ENCODE measurements at places on chromosomes 16 and 17.

DNA sequence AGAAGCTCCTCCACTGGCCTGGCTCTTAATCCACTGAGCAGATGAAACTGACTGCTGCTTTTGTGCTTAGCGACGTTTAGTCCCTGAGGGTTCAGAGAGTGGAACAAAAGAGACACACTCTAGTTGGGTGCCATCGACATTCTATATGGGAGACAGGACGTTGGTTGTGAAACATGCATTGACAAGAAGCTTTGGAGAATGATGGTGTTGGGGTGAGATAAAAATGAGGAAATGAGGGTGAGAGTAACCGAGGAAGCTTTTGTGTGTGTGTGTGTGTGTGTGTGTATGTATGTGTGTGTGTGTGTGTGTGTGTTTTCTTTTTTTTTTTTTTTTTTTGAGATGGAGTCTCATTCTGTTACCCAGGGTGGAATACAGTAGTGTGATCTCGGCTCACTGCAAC lies 89.5 kb downstream of the ABCC1 start:
- no peak for DNase-seq

DNA sequence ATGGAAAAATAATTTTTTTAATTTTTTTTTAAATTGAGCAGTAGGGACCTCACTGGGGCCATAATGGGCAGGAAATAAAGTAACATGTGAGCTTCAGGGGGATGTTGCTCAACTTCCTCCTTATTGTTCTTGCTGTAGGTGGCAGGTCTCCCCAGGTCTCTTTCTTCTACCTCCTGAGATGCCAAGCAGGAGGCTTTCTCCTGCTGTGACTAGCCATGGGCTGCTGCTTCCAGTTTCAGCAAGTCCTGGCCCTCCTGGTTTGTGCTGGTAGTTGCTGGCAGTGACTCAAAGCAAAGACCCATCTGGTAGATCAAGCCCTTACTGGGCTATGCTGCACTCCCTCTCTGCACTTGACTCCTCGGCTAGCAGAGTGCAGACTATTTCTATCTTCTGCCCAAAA lies 2.3 kb downstream of the DPEP2NB start:
- no peak for DNase-seq

DNA sequence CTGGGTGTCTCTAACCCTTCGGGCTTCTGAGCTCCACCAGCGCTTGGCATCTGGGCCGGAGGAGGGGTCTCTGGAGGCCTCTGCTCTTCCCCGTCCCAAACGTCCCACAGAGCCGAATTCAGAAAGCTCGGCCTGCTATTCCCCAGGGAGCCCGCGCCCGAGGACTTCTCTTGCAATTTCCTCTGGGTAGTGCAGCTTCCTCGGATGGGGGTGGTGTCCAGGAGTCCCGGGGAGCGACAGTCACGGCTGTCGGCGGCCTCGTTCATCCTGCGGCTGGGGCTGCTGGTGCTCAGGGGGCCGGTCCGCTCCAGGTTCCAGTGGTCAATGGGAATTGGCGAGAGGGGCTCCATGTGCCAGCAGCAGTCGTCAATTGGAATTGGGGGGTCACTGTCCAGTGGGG lies 11.8 kb upstream of the NLRC3 start:
- no peak for DNase-seq

DNA sequence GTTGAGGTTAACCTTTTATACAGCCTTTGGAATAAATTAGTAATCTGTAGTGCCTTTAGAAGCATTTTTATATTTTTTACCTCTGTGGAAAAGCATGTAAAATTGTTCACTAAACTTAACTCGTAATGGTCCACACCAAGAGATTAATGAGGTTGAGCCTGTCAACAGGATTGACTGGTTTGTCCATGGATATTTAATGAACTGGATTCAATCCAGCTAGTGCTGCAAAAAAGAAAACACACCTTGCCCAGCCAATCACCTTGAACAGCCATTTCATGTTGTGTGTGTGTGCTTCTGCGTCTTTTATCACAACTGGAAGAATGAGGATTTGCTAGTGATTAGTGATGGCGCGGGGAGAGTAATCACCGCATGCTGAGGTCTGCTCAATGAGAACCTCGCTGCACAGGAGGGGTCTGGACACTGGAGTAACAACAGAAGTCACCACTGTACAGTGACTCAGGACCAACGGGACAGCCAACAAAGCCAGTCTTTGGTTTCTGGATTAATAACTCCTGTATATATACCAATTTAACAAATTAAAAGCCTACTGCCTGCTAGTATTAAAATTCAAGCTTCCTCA lies 33.7 kb downstream of the LITAFD start:
- no peak for DNase-seq

DNA sequence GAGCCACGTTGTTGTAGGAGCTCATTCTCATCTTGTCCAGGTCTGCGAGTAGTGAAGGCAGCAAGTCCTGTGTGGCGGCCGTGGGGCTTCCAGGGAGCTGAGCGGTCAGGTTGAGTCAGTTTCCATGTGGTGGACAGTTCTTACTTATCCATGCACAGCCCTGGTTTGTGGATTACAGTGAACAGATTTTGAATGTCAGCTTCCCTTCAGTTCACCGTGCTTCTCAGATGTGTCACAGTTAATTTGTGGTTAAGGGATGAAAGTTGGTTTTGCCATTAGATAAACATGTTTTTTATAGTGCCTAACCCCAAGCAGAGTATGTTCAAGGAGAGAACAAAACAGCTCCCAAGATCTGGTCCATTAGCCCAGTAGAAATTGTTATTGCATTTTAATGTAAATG lies 103.1 kb downstream of the RPTOR start:
- DNase-seq = peak; percentile 98

DNA sequence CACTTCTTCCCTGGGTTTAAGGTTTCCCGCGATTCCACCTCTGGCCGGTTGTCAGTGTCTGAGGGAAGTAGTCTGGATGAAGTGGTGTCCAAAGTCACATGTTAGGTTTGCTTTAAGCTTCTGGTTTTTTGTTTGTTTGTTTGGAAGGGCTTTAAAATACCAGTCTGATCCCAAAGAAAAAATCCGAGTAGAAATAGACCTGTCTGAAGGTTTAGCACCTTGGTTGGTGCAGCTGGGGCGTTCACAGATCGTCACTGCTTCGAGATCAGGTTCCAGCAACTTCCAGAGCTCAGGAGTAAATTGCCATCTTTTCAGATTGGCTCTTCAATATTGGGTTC lies 567 bp downstream of the TMEM97 start:
- no peak for DNase-seq

DNA sequence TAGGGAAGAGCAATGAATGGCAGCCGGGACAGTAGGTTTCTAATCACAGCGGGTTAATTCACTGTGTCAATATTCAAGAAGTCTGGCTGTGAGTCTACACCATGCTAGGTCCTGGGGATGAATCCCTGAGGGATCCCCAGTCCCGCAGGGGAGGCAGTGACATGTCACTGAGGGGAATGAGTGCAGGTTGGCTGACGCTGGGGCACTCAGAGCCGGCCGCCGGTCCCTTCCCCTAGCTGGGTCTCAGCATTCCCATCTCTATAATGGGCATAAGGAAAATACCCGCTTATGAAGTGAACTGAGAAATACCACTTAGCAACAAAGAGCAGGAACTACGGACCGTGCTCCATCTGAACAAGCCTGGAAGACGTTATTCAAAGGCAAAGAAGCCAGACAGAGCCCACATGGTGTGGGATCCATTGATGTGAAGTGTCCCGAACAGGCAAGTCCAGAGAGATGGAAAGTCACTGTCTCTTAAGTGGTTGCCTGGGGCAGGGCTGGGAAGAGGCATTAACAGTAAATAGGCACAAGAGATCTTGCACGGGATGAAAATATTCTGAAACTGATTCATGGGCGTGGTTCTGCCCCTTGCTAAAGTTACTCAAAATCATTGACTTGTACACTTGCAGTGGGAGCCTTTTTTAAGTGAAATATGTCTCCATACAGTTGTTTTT lies 31.9 kb downstream of the PPL start:
- DNase-seq = no peak

GRCh38 chr17:14116263-14117024 lies 47.1 kb downstream of the COX10 start:
- DNase-seq = no peak

DNA sequence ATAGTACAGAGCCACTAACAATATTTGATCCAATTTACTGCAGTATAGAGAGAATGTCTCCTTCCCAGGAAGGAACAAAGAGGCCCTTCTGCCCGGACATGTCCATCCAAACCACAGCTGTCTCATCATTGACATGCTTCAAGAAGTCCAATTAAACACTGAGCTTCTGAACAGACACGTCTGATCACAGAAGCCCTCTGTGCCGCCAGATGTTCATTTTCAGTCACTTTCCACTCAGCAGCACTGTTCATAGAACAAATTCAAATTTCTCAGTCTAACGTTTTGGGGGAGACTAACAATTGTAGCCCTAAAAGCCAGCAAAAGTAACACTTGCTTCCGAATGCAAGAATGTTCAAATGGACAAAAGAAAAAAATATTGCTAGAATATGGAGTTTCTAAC lies 15.3 kb downstream of the ZC3H7A start:
- no peak for DNase-seq

GRCh38 chr16:30032083-30032819 lies 1.2 kb upstream of the TLCD3B start:
- peak; percentile 75 for DNase-seq

DNA sequence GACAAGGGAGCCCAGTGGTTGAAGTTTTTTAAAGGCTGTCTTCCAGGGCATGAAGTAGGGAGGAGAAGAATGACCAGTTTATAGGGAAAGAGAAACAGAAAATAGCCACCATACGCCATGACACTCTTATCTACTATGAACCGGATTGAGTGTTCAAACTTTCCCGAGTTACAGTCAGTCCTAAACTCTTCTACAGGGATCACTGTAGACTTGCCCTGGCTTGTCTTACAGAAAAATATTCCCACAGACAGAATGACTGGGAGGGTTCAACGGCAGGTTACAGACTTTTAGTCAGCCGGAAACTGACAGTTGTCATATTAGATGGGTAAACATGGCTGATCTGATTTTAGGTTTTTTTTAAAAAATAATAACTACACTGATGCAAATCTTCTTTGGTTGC lies 662.5 kb upstream of the SOX9 start:
- DNase-seq = no peak

- peak; percentile 20 for DNase-seq
Measured at GRCh38 chr17:55883149-55883548, 132.3 kb downstream of the PCTP start.

- DNase-seq = no peak
Measured at GRCh38 chr16:17050468-17050867, 420.3 kb downstream of the XYLT1 start.

GRCh38 chr16:5187402-5187952 lies 89.9 kb upstream of the EEF2KMT start:
- DNase-seq = no peak

DNA sequence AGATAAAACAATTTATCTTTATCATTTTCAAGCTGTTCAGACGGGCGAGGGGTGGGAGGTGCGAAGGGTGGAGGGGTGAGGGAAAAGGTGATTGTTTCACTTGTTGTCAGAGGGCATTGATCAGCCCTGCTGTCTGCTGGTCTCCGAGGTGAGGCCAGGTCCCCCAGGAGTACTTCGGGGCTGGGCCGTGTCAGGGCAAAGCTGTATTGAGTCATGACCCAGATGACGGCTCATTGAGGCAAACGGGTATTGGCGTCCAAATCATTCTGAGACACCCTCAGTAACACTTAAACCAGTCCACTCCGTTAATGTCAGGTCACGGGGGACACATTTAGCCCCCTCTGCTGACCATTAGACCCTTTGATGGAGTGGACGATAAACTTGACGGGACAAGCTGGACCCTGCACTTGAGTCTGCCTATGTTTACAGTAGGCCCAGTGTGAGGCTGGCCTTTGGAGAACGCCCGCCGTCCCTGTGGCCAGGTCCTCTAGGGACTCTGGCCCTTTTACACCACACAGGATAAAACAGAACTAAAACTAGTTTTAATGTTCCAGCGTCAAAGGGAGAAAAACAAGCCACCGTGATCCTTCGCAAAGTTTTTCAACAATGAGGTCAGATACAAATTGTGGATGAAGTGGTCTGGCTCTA lies 502.2 kb upstream of the ZFHX3 start:
- DNase-seq = no peak

- no peak for DNase-seq
Measured at GRCh38 chr17:40962059-40962561, 4.6 kb downstream of the KRT39 start.
